ENCODE measurements at places on chromosomes 4 and X.

DNA sequence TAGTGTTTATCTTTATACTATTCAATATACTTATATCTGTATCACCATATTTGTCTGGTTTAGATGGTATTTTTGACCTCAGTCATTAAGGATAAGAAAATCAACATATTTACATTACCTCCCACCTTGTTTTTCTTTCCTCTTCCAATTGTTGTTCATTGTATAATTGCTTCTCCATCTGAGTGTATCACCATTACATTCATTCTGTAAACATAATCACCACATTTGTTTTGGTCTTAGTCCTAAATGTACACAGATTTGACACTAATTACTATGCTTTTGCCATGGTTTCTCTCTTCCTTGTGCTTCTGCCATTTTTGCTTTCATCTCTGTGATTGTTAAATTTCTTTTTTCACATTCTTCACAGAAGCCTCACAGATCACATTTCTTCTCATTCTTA is 12.7 kb downstream of the ARMCX6 start:
- DNase-seq: no peak

- DNase-seq: peak; percentile 81
These were observed 22.5 kb downstream of the MED28 start for GRCh38 chr4:17636696-17637622.

DNA sequence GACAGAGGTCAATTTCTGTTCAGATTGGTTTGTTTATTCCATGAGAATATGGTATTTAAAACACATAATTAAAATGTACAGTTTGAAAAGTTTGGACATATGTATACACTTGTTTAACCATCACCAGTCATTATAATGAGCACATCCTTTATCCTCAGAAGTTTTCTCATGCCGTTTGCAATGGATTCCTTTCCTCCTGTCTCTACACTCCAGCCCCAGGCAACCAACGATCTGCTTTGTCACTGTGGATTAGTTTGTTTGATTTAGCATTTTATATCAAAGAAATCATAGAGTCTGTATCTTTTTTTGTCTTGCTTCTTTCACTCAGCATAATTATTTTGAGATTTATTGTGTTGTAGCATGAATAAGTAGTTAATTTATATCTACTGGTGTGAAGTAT is 243.0 kb upstream of the TRAM1L1 start:
- no peak for DNase-seq

GRCh38 chr4:1201851-1202525 is 29.6 kb upstream of the SPON2 start:
- peak; percentile 93 for DNase-seq

DNA sequence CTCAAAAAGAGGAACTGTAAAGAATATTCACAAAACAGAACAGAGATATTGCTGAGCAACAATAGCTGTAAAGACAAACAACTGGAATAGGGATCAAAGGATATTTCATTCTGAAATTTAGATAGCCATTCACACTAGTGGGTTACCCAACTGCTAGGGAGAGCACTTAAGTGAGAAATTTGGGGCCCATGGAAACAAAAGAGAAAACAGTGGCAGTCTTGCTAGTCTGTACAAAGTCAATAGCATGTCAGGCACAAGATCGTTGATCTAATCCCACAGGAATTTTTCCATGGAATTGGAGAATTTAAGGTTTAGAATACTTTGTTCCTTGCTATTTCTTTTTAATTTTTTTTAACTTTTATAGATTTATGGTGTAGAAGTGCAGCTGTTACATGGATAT is 467.0 kb downstream of the PCDH18 start:
- no peak for DNase-seq

DNA sequence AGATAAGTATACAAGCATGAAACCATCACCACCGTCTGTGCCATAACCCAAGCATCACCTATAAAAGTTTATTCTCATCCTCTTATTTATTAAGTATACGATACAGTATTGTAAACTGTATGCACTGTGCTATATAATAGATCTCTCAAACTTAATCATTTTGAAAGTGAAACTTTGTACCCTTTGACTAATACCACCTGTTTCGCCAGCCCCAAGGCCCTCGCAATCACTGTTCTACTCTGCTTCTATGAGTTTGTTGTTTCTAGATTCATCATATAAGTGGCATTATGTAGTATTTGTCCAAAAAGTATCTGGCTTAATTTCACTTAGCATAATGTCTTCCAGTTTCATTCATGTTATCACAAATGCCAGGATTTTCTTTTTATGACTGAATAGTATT is 72.1 kb upstream of the DOCK11 start:
- peak; percentile 54 for DNase-seq

DNA sequence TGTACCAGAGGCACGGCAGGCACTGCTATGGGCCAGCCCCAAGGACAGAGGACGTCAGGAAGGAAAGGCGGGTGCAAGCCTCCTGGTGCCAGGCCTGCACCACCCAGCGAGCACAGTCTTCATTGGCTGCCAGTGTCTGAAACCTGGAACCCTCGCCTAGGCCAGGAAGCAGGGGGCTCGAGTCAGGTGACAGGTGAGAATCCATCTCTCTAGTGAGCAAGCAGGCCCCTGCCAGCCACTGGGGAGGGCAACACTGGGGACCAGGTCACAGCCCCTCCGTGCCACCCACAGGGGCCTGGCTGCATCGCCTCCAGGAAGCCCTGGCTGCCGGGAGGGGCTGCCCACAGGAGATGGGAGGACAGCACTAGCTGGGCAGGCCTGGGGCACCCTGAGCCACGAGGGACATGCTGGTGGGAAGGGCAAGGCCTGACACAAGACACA is 6.9 kb upstream of the HAUS3 start:
- peak; percentile 0 for DNase-seq

DNA sequence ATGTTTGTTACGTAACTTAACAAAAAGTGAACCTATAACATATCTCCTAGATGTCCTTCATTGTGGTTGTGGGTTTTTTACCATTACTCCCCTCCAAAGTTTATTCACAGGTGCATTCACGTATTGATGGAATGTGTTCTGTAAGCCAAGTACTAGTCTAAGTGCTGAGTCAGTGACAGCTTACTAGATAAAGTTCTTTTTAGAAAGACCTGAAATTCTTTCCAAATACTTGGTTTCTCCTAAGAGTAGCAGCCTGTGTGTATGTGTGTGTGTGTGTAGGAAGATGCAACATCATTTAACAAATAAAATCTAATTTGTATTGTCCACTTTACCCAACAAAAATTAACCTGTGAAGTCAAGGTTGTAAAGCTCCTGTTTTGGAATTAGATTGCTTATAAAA is 22.1 kb downstream of the NAP1L5 start:
- no peak for DNase-seq

DNA sequence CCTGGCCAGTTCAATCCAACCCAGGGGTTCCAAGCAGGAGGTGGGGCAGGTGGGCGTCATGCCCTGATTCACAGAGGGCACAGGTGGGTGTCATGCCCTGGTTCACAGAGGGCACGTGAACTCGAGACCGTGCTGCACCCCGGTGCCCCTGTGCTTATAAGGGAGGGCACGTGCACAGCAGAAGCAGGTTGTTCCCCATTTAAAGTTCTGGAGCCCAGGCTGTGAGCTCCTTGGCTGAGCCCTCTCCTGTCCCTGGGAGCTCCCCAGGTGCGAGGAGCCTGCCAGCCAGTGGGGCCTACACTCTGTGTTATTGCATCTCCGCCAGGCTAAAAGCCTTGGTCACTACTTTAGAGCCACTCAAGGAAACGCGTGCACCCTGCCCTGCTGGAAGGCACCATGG is 3.2 kb upstream of the CPZ start:
- no peak for DNase-seq

GRCh38 chrX:47503151-47503550 is 20.1 kb upstream of the ZNF41 start:
- DNase-seq: no peak

- DNase-seq: no peak
These were observed 27.6 kb downstream of the NUDT6 start for GRCh38 chr4:122894827-122895226.

DNA sequence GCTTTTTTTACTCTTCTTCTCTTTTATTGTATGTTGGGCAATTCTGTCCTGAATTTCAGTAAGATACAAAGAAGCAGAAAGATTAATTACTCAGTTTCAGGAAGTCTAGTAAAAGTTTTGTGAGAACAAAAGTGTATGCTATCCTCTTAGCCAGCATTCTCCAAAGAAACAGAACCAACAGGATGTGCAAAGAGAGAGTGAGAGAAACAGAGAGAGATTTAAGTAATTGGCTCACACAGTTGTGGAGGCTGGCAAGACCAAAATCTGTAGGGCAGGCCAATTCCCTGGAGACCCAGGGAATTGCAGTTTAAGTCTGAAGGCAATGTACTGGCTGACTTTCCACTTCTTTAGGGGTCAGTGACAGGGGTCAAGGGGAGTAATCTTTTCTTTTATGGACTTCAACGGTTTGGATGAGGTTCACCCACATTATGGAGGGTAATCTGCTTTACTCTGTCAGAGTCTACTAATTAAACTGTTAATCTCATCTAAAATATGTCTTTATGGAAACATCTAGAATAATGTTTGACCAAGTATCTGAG is 59.2 kb upstream of the SLC39A8 start:
- no peak for DNase-seq

DNA sequence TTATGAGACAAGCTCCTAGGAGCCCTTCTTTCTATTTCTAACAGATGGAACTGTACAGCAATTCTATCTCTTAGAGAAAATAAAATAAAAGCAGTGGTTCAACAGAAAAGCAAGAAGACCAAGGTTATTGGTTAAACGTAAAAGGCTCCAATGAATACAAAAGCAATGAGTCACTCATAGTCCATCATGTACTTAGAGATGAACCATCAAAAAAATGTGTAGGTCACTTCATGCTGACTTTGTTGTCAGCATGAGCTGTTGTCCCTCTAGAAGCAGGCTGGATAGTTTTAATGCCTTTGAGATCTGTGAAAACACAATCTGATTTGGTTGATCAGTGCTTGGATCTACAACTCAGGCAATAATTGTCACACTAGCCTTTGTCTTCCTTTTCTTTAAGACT is 378.6 kb upstream of the ANXA10 start:
- DNase-seq: no peak

DNA sequence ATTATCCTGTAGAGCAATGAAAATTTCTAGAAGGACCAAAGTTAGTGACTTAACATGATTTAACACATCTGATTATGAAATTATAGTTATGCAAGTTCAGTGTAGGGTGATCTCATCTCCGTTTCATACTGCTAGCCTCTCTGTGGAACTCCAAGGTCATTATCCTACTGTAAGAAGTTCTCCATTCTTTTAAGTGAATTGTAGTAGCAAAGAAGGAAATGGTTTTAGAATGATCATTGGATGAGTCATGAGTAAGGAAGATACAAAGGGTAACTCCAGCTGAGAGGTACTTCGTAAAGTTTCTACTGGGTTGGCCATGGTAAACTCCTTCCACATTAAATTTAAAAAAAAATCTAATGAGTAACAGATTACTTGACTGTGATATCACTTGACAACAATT is 215.0 kb upstream of the GIMD1 start:
- DNase-seq: no peak

- DNase-seq: no peak
These were observed 1551.1 kb upstream of the AGA start for GRCh38 chr4:178993306-178993705.

DNA sequence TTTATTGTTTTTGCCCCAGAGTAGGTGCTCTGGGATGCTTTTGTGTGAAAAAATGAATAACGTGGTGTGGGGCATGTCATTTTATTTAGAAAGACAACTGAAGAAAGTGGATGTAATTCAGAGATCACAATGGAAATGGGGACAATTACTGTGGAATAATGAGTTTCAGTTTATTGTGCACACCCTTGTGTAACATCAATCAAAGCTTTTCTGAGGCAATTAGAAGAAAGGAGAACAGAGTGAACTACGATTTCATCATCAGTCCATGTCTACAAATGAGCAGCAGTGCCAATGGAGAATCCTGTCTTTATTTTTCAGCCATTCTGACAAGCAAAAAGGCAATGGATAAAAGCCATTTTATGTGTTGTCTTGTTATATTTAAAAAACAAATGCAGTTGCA is 339.2 kb downstream of the TMA16 start:
- no peak for DNase-seq

GRCh38 chr4:37715889-37716402 is 29.8 kb upstream of the RELL1 start:
- DNase-seq: peak; percentile 78

DNA sequence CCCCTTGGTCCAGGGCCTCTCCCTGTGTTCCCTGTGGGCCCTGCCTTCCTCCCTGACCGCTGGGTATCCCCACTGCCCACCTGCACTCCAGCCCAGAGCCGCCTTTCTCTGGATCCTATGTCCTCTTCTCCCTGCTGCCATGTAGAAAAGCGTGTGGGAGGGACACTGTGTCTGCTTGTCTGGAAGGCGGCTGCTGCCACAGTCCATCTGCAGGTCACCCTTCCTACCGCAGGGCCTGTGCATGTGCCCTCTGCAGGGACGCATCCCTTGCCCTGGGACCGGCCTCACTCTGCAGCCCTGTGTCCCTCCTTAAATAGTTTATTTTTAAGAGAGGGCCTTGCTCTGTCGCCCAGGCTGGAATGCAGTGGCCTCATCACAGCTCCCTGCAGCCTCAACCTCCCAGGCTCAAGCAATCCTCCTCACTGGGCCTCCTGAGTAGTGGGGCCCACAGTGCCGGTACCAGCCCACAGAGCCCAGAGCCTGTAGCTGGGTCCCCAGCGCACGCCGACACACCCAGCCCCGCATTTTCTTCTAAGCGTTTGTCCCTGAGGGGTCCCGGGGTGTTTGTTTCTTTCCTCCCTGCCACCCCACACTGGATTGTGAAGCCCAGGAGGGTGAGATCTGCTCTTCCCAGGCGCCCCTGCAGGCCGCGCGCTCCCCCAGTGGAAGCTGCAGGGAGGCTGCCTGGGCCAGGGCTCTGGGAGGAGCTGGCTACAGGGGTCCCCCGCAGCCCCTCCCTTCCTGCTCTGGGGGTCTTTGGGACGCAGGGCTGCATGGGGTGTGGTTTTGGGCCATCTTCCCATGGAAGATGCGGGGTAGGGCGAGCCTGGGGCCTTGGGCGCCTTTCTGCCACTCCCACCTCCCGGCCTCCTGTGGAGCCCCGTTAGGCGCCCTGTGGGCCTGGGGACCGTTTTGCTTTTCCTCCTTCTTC is 12.8 kb upstream of the NAT8L start:
- DNase-seq: no peak

DNA sequence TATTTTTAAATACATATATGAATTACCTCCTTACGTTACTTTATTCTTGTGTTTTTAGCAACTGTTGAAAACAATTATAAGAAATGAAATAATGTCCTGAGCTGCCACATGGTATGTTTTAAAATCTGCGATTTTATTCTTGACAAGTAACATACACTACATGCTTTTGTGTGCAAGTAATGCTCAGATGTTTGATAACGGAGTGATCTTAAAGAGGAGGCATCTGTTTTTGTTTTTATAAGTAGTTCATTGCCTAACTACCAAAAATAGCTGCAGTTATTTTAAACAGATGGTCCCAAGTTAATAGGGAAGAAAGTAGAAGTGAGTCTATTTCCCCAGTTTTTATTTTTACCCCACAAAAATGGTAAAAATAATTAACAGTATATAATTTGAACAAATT is 55.2 kb downstream of the GAB1 start:
- no peak for DNase-seq
